Chondrocyte (in vitro differentiated cells): ENCODE measurements at places on chromosomes 6 and 20. TPM values are rescaled to one million over a fixed set of nuclear protein-coding genes. Genes with fewer than 3 reads are reported as not detected.

GRCh38 chr6:1757131-1757530, 147.4 kb downstream of the FOXC1 start:
- peaks cover 14% of the 10 kb centered on the region for H3K36me3 ChIP-seq
- no peak overlapping the region for H3K4me3 ChIP-seq
- no peak for DNase-seq

DNA sequence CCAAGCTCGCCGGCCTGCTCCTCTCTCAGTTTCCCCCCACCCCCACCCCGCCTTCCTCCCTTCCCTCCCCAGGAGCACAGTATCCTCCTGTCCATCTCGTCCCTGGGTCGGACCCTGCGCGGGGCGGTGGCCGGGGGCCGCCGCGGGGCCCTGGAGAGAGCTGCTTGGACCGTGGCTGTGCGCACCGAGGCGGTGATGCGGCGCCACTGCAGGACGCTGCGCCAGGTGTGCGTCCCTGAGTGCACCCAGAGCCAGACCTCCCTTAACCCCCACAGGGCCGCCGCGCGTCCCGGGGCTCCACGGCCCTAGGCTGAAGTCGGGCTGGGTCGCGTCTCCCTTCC, 2.2 kb downstream of the C20orf204 start:
- no peak overlapping the region for H3K4me3 ChIP-seq
- H3K27me3 ChIP-seq = peaks cover 6% of the 10 kb centered on the region
- H3K36me3 ChIP-seq = peaks cover 10% of the 10 kb centered on the region

GRCh38 chr20:56587307-56588041, 41.6 kb upstream of the TFAP2C start:
- no peaks in the 10 kb centered on the region for H3K36me3 ChIP-seq
- H3K4me3 ChIP-seq = no peak overlapping the region
- no peak overlapping the region for H3K27ac ChIP-seq
- DNase-seq = no peak
- H3K27me3 ChIP-seq = peaks cover 13% of the 10 kb centered on the region
- no peaks in the 10 kb centered on the region for H3K4me1 ChIP-seq

The SLA2 gene
- 0.24 TPM in 1 of 3 replicates, not detected in the others for total RNA-seq
